Activated CD8-positive, alpha-beta memory T cell treated with anti-CD3 and anti-CD28 coated beads for 4 hours (primary cell): ENCODE measurements at places on chromosomes 4 and X.

DNA sequence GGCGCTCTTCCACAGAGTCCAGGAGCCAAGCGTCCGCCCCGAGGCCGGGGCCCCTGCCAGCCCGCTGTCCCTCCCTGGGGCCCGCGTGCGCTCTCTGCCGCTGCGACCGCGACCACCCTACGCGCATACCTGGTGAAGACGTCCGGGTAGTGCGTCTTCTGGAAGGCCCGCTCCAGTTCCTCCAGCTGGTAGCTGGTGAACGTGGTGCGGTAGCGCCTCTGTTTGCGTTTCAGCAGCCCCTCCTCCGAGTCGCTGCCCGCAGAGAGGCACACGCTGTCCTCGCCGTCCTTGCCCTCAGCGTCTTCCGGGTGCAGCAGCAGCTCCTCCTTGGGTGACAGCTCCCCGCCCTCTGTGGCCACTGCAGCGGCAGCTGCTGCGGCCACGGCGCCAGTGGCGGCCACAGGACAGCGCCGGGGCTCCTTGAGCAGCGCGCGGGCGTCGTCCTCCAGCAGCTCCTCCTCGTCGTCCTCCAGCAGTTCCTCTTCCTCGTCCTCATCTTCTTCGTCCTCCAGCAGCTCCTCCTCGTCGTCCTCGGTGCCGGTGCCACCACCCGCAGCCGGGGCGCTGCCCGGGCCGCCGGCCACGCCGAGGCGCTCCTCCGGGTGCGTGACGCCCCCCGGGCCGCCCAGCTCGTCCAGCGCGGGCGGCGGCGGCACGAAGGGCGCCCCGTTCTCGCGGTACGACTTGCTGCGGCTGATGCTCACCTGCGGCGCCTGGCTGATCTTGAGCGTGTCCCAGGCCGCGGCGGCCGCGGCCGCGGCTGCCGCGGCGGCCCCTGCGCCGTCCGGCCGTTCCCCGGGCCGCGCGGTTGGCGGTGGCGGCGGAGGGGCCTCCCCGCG, 2.8 kb downstream of the ARX start:
- no peak for DNase-seq

- DNase-seq: no peak
Observed at GRCh38 chr4:141340458-141340857, 119.8 kb downstream of the ZNF330 start.

DNA sequence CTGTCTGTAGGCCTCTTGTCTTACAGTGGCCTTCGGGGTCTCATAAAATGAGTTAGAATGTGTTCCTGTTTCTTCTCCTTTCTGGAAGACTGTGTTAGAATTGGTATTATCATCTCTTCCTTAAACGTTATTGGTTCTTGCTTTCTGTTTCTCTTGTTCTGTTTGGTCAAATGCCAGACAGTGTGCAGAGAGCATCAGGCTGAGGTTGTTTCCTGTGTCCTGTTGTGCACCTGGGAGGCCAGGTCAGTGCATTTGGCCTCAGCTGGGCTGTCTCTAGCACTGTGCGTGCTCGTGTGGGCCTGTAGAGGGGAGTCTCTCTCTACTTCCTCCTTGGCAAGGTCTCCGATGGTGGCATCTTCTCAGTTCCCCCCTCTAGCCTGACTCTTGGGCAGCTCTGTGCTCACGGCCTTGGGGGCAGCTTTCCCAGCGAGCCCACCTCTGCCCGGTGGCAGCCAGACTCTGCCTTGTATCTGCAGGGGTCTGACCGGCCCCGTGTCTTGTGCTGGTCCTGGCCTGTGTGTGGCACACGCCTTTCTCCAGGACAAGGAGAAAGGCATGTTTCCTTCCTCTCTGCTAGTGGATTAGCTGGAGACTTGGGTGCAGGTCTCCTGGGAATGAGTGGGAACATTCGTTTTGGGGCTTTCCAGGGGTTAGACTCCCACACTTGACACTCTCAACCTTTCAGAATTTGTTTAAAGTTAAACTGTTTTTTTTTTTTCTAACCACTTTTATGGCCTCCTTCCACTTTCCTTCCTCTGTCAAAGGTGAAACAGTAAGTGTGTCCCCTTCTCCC, 62.3 kb downstream of the FAM193A start:
- no peak for DNase-seq

DNA sequence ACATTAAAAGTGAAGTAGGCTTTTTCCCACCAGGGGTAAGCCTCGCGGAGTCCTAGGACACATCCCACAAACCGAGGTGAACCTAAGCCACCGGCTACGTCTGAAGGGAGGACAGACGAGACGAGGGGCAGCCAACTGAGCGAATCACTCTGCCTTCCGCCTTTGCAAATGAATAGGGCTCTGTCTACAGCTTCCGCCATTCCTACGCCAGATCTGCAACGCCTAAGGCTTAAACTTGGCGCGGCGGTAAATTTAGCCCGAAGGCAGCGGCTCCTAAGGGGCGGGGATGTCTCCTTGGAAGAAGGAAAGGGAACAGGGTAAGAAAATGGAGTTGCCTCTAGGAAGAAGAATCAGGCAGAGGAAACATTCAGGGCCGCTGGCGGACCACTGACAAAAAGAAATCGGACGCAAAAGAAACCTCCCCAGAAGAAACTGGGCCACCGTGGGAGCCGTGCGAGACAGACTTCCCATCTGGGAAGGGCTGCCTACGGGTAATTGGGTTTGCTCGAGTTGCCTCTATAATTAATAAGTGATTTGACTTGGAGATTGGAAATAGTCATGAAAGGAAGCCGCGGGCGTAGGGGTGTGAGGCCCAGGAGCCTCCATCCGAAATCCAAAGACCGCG, 90.5 kb downstream of the BCOR start:
- DNase-seq: no peak

DNA sequence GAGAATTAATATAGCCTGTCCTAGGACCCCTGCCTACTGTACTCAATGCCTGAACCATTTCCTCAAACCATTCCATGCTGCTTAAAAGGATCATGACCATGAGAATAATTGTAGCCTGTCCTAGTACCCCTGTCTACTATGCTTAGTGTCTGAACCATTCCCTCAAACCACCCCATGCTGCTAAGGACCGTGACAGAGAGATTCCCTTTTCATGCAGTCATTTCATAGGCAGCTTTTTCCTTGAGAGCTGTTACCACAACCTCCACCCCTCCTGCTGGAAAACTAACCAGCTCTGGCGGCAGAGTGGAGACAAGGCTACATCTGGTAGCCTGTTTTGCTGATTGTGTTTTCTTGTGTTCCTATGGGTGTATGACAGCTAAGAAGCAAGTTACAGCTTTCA, 174.9 kb upstream of the SMARCAD1 start:
- no peak for DNase-seq

DNA sequence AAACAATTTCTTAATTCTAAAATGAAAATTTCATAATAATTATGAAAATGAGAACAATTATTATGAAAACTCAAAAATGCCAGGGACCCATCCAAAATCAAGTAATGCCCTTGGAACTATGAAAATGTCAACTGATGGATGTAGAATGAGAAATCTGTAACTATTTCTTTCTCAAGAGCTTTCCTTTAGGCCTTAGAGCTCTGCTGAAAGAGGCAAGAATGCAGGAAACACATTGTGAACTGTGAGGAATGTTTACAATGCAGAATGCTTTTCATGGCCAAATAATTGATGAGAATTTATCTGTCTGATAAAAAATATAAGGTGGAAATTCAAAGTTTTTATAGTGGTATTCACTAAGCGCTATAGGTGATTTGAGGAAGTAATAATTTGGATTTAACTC, 207.1 kb upstream of the PCDH18 start:
- no peak for DNase-seq

- DNase-seq: no peak
Observed at GRCh38 chr4:183871581-183871980, 33.5 kb upstream of the STOX2 start.

GRCh38 chr4:71586087-71586763, 197.7 kb downstream of the GC start:
- no peak for DNase-seq

DNA sequence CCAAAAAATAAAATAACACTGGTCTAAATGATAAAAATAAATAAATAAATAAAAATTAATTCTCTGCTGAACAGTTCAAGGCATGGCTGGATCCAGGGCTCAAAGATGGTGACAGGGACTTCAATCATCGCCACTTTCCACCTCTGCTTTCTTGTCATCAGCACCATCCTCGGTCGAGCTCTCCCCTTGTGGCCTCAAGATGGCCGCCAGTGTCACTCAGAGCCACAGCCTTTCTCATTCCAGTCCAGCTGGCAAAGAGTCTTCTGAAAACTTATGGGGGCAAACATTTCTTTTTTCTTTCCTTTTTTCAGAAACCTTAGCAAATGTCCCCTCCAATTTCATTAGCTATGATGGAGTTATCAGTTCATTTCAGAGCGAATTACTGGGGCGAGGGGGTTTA, 119.5 kb downstream of the RAB28 start:
- DNase-seq: no peak

- no peak for DNase-seq
Observed at GRCh38 chr4:55079451-55080173, 45.8 kb downstream of the KDR start.

- DNase-seq: no peak
Observed at GRCh38 chr4:23006756-23007155, 314.0 kb downstream of the GBA3 start.

- no peak for DNase-seq
Observed at GRCh38 chrX:10087391-10087790, 69.4 kb upstream of the CLCN4 start.

DNA sequence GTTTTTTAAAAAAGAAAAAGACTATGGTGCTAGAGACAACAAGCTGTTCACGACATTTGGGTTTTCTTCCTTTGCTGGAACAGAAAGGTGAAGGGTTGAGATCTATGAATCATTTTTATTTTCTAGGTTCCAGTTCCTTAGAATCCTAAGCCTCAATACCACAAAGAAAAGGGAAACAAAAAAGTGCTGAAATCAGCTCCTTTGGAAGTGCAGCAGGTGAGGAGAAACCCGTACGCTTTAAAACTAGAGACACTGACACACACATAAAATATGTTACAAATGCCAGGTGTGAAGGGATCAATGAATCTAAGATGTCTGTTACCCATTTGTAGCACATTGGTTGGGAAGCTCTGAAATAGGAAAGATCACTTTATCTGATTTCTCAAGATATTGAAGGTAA, 125.2 kb downstream of the AREG start:
- DNase-seq: no peak

DNA sequence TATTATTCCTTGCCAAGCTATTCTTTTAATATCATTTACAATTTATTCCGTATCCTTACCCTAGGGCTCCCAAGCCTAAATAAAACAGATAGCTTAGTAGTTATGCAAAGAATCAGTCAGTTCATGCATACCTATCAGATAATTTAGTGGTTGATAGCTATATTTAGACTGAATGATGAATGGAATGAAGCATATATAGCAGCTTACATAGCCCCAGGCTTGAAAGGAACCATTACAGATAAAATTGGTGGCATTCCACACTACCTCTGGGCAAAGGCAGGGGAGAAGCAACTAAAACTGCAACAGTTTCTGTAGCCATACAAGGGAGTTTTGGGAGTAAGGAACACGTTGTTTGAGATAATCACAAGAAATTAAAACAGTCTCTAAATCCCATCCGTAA, 2.7 kb downstream of the ACE2 start:
- DNase-seq: no peak

GRCh38 chr4:37628977-37629609, 57.1 kb downstream of the RELL1 start:
- no peak for DNase-seq

DNA sequence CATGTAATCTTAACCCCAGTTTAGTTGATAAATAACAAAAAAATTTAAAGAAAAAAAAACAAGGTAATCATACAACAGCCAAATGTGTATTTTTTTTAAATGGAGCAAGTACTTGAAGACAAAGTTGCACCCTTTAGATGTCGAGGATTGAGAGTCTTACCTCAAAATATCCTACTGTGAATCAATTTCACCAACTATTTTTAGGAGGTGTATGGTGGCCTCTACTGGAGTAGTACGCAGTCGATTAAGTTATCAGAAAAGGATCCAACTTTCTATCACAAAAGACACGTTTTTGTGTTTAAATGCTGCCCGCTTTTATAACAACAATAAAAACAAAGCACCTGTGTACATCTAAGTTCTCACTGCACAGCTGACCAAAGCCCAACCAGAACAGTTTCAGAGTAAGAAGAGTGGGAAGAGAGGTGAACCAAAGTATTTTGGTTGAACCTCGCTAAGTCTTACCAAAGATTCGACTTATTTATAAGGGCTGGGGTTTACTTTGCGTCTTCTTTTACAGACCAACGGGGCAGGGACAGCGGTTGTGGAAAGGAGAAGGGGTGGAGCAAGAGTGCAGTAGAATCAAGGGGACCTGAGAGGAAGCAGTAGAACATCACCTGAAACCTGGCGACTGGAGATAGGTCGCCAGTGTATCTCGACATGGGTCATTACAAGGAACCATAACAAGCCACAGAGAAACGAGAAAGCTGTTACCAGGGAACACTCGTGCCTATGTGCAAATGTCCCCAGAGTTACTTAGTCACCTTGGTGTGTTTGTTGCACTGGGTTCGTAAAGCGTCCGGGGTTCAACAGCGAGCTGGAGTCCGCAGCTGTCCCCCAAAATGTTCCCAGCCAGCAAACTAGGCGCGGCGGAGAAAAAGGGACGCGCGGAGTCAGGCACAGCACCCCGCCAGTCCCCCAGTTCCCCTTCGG, 1.1 kb downstream of the RPS6KA6 start:
- DNase-seq: no peak

DNA sequence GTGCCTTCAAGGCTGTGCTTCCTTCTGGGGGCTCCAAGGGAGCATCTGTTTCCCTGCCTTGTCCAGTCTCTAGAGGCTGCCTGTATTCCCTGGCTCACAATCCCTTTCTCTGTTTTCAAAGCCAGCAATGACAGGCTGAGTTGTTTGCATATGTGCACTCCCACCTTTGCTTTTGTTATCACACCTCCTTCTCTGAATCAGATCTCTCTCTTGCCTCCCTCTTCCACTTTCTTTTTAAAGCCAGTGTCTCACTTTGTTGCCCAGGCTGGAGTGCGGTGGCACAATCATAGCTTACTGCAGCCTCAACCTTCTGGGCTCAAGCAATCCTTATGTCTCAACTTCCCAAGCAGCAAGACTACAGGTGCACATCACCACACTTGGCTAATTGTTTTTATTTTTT, 37.1 kb upstream of the LEF1 start:
- no peak for DNase-seq

DNA sequence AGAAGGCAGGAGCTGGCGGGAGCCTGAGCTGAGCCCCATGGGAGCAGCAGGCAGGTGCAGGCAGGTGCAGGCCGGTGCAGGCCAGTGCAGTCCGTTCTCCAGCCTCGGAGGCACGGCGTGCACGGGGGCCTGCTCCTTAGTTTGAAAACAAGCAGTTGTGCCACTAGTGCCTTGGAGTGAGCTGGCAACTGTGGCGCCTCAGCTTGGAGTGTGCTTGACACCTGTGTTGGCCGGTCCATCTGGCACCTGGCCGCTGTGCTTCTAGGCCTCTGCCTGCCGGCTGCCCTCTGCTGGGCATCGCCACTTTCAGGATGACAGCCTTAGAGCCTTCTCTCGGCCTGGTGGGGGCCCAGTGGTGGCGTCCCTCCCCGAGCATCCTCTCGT, 47.9 kb downstream of the RGS12 start:
- DNase-seq: no peak

DNA sequence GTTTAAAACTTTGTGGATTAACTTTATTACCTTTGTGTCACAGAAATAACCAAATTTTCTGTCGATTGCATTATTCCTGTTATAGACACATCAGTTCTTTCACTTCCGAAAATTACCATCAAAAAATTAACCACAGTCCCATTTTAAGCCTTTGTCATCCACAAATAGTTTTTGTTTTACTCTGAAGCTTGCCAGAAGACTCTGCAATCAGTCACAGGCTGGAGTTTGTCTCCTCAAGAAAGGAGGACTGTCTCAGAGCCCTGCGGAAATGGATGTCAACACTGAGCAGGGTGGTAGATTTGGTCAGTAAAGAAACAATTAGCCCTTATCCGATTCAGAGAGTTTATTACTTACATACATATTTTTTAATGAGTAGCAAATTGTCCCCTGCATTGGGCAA, 20.1 kb upstream of the TCEAL4 start:
- no peak for DNase-seq

- DNase-seq: no peak
Observed at GRCh38 chrX:154349359-154349935, 25.0 kb downstream of the FLNA start.
